ENCODE measurements at places on chromosomes 5 and 9.

- no peak for DNase-seq
Observed at GRCh38 chr5:2894736-2895135, 143.3 kb upstream of the IRX2 start.

DNA sequence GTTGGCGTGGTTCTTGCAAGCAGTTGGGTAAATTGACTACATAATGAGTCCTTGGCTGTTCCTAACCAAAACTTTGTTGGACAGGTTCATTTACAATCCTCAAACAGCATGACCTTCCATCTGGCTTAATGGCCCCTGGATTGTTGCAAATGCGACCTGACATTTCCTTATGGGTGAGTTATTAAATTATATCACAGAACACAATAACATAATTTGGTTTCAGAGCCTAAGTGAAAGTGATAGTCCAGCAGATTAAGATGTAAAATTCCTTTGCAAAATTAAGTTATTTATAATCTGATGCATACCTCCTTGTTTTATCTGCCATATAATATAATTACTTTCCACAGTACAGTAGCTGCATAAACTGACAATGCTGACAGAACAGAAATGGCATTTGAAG, 224.4 kb downstream of the TUSC1 start:
- no peak for DNase-seq

- DNase-seq: peak; percentile 15
Observed at GRCh38 chr9:104725014-104725413, 22.5 kb upstream of the NIPSNAP3A start.

DNA sequence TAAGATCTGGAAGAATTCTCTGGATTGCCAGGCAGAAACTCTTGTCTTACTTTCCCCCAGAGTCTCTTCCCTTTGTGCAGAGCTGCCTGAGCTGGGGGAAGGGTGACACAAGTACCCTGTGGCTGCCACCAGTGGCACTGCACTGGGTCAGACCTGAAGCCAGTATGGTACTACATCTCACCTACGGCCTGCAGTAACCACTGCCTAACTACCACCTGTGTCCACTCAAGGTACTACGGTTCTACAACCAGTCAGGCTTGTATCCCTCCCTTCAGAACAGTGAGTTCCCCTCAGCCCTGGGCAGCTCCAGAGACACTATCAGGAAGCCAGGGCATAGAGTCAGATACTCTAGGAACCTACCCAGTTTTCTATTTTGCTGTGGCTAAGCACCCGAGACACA, 212.0 kb upstream of the POU5F2 start:
- DNase-seq: no peak

DNA sequence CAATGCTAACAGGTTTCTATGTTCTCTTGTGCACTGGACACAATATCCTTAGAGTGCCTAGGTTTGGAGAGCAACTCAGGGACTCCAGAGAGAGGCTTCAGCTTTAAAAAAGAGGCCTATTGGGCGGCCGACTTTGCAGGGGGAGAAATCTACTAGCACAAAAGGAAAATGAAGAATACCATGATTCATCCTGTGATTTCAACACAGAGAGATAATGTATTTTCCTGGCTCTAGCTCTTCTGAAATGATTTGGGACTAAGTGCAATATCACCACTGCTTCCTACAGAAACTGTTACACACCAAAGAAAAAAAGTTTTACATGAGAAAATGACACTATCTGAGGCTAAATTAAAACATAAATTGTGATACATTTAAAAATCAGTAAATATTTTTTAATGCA, 146.1 kb upstream of the TSLP start:
- no peak for DNase-seq

- no peak for DNase-seq
Observed at GRCh38 chr9:78097541-78097940, 65.9 kb upstream of the GNAQ start.

- peak; percentile 71 for DNase-seq
Observed at GRCh38 chr9:36136272-36136893, at the start of gene GLIPR2. Gene GLIPR2, plus strand, starts transcription at chr9:36136733. Its CDS starts 46 bp downstream, at chr9:36136779.

DNA sequence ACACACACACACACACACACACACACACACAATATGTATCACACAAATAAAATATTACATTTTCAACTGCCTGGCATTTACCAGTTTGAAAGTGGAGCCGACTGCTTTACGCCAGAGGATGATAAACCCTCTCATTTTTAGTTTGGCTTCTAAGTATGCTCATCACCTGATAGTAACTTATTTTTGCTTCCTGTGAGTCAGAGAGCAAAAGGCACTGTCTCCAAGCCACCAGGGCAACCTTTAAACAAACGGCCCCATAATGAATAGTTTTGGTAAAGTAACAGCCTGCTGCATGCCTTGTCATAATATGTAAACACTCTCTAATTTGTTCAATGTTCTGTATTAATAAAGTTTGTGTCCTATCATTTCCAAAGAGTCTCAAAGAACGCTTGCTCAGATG, 26.9 kb downstream of the KLF4 start:
- DNase-seq: no peak

DNA sequence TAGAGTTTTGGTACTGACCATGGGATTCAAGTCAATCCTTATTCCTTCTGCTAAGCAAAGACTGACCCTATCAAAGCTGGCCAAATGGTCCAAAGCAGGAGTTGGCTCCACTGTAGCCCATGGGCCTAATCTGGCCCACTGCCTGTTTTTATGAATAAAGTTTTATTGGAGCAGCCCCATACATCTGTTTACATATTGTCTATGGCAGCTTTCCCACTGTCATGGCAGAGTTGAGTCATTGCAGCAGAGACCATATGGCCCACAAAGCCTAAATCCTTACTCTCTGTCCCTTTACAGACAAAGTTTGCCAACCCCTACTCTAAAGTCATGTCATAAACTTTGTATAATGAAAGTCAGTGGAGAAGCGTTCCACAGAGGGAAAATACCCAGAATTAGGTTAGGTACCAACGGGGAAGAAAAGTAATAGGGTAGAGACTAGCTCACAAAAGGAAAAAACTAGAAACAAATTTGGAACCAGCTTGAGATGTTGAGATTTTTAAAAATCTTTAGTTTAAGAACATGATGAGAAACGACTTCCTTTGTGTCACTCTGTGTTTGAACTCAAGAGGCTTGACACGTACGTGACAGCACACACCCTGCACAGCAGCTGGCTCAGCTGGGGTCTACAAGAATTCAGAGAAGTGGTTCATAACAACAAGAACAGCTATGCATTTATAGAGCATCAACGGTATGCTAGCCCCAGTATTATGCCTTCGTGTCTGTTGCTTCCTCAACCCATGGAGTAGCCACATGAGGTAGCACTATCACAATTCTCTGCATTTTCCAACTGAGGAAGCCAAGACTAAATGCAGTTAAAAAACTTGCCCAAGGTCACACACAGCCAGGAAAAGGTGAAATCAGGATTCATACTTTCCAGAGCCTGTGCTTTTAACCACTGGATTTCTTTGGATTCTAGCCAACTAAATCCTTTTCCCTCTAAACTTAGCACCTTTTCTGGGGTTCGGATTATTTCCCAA, 198.9 kb upstream of the WWC1 start:
- no peak for DNase-seq
